ENCODE measurements at places on chromosomes 5 and 9. TPM values are rescaled to one million over a fixed set of nuclear protein-coding genes. Genes with fewer than 3 reads are reported as not detected.
A peak's percentile ranks its signal among the peaks of the same experiment; 100 is the strongest.

PAPPA gene
- total RNA-seq, result not detected

CPLANE1 gene
- total RNA-seq, result 7.7 TPM

PTPN3 gene
- 9.4 TPM for total RNA-seq

GRCh38 chr5:79876456-79876855 lies 114.6 kb downstream of the MTX3 start:
- peaks cover 2% of the 10 kb centered on the region for H3K4me1 ChIP-seq
- H3K4me3 ChIP-seq, result no peak overlapping the region
- H3K27me3 ChIP-seq, result peaks cover 3% of the 10 kb centered on the region
- DNase-seq, result no peak

DNA sequence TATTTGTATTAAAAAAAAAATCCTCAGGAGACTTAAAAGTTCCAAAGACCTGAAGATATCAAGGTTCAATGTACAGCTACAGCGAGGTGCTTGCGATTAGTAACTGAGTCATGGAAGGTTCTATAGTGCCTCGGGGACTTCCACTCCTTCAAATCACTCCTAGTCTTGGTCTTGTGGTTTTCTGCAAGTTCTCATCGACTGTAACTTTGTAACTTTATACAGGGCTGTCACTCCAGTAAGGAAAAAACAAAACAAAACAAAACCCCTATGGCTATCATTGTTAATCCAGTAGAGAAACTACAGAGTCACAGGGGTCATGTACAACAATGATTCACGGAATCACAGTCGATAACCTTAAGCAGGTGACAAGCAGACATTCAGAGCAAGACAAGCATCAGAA lies 39.8 kb upstream of the SELENOP start:
- peaks cover 2% of the 10 kb centered on the region for H3K27me3 ChIP-seq
- H3K4me1 ChIP-seq, result peaks cover 8% of the 10 kb centered on the region
- no peak overlapping the region for H3K27ac ChIP-seq
- no peak for DNase-seq
- no peaks in the 10 kb centered on the region for H3K36me3 ChIP-seq

DNA sequence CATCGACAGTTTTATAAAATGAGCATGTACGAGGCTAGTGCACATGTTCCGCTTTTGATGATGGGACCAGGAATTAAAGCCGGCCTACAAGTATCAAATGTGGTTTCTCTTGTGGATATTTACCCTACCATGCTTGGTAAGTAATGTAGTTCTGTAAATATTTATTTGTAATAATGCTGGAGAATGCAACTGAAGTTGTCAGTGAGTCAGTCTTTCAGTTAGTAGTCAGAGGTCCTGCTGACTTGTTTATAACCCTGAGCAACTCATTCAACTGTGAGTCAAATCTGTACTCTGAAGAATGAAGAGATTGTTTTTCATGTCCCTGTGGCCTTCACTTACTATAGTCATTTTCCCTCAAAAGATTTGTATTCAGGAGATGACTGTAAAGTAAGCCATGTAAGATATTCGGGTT lies 28.4 kb upstream of the GPR150 start:
- DNase-seq, result no peak
- H3K36me3 ChIP-seq, result peaks cover 3% of the 10 kb centered on the region
- no peak overlapping the region for H3K4me3 ChIP-seq
- H3K27ac ChIP-seq, result peak overlapping the region; percentile 65

GRCh38 chr9:38130724-38131123 lies 61.7 kb upstream of the SHB start:
- no peaks in the 10 kb centered on the region for H3K36me3 ChIP-seq
- no peak overlapping the region for H3K4me3 ChIP-seq
- H3K4me1 ChIP-seq, result no peaks in the 10 kb centered on the region
- peaks cover 5% of the 10 kb centered on the region for H3K27me3 ChIP-seq
- no peak overlapping the region for H3K27ac ChIP-seq

DNA sequence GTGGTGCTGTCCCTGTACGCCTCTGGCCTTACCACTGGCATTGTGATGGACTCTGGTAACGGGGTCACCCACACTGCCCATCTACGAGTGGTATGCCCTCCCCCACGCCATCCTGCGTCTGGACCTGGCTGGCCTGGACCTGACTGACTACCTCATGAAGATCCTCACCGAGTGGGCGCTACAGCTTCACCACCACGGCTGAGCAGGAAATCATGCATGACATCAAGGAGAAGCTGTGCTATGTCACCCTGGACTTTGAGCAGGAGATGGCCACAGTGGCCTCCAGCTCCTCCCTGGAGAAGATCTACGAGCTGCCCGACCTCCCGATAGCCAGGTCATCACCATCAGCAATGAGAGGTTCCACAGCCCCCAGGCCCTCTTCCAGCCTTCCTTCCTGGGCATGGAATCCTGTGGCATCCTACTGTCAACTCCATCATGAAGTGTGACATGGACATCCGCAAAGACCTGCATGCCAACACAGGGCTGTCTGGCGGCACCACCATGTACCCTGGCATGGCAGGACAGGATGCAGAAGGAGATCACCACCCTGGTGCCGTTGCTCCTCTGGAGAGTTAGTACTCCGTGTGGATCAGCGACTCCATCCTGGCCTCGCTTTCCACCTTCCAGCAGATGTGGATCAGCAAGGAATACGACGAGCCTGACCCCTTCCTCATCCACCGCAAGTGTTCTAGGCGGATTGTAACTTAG lies 434.2 kb upstream of the RGMB start:
- H3K4me3 ChIP-seq, result no peak overlapping the region
- H3K36me3 ChIP-seq, result no peaks in the 10 kb centered on the region
- no peak overlapping the region for H3K27ac ChIP-seq
- DNase-seq, result no peak
- no peaks in the 10 kb centered on the region for H3K27me3 ChIP-seq

DNA sequence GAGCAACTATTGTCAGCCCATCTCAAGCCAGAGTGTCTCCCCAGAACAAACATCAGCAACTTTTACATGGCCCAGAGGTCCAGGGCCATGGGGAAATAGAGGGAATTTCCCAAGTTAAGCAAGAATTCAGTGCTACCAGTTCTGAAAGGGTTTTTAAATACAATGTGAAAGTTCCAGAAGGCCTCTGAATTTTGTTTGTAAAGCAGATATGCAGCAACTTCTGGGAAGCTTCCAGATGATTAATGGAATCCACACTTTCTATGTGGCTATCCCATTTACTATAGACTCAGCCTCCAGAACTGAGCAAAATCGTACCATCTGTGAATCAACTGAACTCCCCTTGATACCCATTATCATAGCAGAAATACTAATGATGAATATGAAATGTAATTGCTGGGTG lies 93.8 kb downstream of the FEM1C start:
- H3K4me3 ChIP-seq, result no peak overlapping the region
- DNase-seq, result no peak
- no peaks in the 10 kb centered on the region for H3K36me3 ChIP-seq
- peaks cover 4% of the 10 kb centered on the region for H3K27me3 ChIP-seq
- no peak overlapping the region for H3K27ac ChIP-seq

GRCh38 chr5:90632791-90633190 lies 74.2 kb downstream of the ADGRV1 start:
- H3K4me3 ChIP-seq, result no peak overlapping the region
- no peaks in the 10 kb centered on the region for H3K36me3 ChIP-seq
- no peaks in the 10 kb centered on the region for H3K27me3 ChIP-seq

GRCh38 chr9:130745210-130745800 lies 51.7 kb downstream of the EXOSC2 start:
- no peak overlapping the region for H3K27ac ChIP-seq
- no peak for DNase-seq
- H3K36me3 ChIP-seq, result no peaks in the 10 kb centered on the region
- no peak overlapping the region for H3K4me3 ChIP-seq
- H3K27me3 ChIP-seq, result no peaks in the 10 kb centered on the region
- H3K4me1 ChIP-seq, result peaks cover 3% of the 10 kb centered on the region

DNA sequence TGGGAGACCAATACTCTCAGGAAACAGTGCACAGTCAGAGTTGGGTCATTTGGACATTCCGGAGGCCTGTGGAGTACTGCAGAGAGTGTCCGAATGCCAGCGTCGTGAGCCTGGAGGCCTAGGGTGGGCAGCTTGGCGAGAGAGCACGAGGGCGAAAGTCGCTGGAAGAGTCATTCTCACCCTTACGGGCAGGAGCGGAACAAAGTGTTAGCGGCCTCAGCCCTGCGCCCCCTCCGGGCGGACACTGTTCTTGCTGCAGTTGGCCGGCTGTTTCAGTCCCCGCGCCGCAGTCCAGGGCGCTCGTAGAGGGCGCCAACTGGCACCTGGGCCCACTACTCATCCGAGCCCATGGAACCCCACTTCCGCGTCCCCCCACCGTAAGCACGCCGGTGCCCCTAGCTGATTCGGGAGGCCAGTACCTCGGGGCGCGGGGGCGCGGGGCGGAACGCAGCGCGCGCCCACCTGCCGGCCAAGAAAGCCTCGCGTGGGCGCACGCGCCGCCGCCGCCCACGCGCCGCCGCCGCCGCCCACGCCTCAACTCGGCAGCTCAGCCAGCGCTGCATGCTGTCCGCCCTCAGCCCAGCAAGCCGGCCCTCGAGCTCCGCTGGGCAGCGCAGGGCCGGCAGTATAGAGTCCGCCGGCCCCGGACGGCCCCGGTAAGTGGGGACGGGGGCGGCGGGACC lies 99.7 kb upstream of the CCL21 start:
- H3K4me3 ChIP-seq, result no peak overlapping the region
- DNase-seq, result no peak
- H3K36me3 ChIP-seq, result no peaks in the 10 kb centered on the region
- H3K27me3 ChIP-seq, result peaks cover 26% of the 10 kb centered on the region
- no peak overlapping the region for H3K27ac ChIP-seq

Data from activated T-helper 2 cell treated with anti-CD3 and anti-CD28 coated beads, Interferon-gamma antibody, Interleukin-2, Interleukin-4, amounts not matched to agents 10 μg/mL and 5 μg/mL and 100 μg/mL, durations not matched to agents 14 hours and 24 hours and 36 hours (primary cell).